Activated CD8-positive, alpha-beta memory T cell treated with anti-CD3 and anti-CD28 coated beads for 24 hours (primary cell): ENCODE measurements at places on chromosomes 4 and X.

- no peak for DNase-seq
Observed at GRCh38 chrX:86171366-86171765, 23.1 kb downstream of the DACH2 start.

- DNase-seq, result no peak
Observed at GRCh38 chr4:94038195-94038594, 169.5 kb upstream of the SMARCAD1 start.

GRCh38 chrX:18377796-18378195 lies 23.3 kb upstream of the SCML2 start:
- peak; percentile 59 for DNase-seq

- no peak for DNase-seq
Observed at GRCh38 chr4:19401301-19402080, 850.2 kb upstream of the SLIT2 start.

- no peak for DNase-seq
Observed at GRCh38 chr4:30837131-30837539, 117.0 kb downstream of the PCDH7 start.

DNA sequence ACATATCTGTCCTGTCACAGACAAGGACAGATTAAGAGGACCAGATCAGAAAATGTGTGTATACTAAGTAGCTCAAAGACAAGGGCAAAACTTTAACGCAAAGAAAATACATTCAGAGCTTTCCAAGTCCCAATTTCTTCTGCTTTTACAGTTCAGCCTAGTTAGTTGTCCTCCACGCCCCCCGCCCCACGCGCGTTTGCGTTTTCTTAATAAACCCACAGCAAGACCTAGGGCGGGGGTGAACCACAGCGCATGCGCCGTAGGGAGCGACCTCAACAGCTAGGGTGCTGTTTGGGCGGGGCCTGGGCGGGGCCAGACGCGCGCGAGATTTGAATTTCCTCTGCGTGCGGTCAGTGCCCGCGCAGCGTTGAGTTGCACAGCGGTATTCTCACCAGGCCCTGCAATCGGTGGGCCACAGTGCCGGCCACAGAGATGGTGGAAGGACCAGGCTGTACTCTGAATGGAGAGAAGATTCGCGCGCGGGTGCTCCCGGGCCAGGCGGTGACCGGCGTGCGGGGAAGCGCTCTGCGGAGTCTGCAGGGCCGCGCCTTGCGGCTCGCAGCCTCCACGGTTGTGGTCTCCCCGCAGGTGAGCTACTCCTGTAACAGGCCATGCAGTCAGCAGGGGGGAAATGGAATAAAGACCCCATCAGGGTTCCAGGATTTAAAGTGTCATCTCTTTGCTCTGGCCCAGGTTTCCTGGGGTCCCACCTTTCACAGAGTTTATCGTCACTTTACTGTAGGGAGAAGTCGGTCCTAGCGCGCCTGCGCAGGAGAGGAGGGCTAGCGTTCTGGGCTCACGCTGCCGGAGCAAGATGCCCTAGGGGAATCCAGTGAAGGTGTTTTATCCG lies at the start of gene NEIL3:
TSS of gene NEIL3 (plus strand) at position 353 of the 850 bp plus-strand sequence. CDS start at position 433, 80 bp downstream.
- DNase-seq, result peak; percentile 99

DNA sequence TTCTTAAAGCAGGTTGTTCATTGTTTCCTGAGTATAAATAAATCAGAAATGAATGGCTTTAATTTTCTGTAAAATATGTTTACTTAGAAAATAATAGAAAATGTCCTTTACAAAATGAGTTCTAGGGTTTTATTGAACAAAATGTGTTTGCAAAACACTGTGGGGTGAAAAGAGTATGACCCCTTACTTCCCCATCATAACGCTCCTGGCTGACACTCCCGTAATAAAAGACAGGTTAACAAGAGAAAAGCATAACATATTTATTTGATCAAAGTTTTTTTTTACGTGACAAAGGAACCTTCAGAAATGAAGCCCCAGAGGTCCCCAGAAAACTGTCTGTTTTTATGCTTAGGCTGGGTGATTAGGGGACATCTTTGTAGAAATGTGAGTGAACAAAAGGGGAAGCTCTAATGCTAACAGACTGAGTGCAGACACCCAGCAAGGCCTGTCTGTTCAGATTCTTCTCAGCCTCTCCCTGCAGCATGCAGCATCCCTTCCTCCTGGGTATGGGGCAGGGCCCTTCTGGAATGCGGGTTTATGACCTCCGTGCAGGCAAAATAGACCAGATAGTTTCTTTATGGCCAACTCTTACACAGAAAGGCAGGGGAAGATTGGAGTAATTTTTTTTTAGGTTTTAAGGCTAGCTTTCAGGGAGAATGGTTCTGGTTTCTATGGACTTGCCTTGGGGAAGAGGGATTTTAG lies 26.1 kb downstream of the ZFP42 start:
- no peak for DNase-seq

GRCh38 chrX:7638078-7638710 lies 204.8 kb upstream of the VCX start:
- no peak for DNase-seq

DNA sequence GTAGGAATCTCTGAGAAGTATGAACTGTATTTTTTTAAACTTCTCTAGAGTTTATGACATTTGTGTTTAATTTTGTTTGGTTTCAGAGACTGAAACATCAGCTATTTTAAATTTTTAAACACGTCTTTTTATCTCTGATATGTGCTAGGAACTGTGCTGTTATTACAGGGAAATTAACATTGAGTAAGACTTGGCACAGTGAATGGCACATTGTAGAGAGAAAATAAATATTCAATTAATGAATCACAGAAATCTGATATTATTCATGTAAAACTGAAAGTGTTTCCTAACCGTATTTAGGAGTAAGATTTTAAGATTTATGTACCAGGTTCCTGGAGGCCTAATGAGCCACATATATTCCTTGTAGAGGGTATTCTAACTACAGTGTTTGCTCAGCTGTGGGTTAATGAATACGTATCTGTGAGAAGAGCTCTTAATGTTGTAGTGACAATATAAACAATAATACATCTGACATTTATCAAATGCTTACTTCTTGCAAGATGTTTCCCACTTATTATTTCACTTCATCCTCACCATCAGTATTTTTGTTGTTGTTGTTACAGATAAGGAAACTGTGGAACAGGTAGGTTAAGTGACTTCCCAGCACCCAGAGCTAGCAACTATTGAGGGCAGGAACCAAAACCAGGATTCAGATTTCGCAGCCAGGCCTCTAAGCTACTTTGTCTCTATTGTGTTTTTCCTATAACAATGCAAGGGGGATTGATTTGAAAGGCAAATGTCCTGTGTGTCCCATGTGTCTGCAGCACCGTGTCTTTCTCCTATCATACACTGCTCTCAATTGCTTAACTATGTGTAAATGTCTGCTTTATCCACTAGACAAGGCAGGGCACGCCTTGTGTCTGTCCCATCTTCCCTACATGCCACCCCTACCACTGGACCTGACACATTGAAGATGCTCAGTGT lies 121.1 kb upstream of the FAM9C start:
- DNase-seq, result no peak

DNA sequence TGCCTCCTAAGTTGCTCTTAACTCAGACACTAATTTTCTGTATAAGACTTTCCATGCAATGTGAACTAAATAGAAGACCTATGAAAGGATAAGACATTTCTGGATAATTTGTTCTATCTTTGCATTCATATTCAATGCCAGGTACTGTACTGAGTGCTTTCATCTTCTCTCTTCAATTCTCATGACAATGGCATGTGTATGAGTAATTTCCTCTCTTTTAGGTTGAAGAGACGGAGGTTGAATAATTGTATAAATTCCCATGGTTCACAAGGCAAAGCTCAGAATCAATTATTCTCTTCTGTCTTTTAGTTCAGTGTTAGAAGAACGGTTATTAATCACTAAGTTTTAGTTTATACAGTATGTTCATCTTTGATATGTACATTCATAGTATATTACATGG lies 29.3 kb upstream of the CFAP299 start:
- no peak for DNase-seq

- no peak for DNase-seq
Observed at GRCh38 chr4:16262188-16262587, 35.9 kb upstream of the TAPT1 start.

GRCh38 chr4:83263106-83263505 lies 21.5 kb downstream of the COQ2 start:
- no peak for DNase-seq

GRCh38 chrX:30577362-30577991 lies at the start of gene TASL:
TSS of gene TASL (minus strand) at chrX:30577766. CDS start at chrX:30560355, 17,411 bp downstream.
- DNase-seq, result peak; percentile 59

DNA sequence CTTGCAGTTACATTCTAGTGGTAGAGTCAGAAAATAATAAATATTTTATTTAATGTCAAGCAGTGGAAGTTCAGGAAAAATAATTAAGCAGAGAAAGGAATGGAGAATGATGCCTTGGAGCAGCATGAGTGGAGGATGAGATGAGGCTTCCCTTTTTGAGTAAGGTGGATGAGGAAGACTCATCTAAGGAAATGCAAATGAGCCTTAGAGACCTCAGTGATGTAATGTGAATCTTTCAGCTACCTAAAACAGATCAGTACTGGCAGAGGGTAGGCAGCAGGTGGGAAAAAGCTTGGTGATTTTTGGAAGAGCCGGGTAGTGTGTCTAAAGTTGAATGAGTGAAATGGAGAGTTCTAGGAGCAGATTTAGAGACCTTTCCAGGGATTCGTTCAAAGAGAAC lies 118.2 kb downstream of the GRID2 start:
- no peak for DNase-seq

DNA sequence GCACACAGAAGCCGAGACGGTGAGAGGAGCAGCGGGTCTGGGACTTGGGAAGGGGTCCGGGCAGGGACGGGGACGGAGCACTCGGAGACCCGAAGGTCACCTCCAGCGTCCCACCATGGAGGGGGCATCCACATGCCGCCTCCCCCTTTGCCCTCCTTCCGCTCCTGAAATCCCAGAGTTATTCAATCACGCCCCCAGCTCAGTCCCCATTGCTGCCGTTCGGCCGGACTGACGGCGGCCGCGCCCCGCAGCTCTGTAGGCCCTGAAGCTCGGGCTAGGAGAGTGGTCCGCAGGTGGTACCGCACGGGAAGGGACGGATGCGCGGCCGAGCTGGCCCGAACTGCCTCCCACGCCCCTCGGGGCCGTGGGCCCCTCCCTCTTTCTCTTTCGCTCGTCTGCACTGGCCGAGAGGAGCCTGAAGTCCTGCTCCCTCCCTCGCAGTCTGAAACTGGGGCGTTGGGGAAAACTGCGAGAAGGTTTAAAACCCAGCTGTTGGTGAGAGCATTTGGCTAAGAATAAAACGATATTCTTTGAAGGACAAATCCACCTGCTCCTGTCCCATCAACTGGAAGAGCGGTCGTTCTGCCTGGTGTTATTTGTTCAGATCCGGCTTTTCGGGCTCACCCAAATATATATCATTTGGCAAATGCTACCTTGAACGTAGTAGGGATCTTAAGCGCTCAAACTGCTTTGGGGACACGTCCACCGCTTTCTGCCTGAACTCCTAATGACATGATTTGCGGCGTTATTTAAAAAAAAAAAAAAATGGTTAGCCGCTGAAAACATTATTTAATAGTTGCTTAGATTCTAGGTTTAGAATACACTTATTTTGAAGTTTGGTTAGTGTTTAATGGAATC lies 719 bp downstream of the USO1 start:
- peak; percentile 77 for DNase-seq

DNA sequence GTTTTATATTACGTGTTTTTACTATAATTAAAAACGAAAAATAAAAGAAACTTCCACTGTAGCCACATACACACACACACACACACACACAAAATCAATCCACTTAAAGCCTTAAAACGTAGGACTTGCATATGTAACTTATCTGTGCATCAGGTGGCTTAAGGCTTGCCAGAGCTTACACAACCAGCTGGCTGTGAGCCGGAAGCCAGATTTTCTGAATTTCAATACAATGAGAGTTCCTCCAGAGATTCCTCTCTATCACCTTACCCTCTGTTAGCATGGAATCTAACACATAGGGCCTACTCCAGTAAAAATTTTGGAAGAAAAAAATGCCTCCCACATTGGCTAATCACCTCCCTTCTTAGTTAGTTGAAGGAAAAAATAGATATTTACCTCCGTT lies 27.9 kb upstream of the SLITRK4 start:
- DNase-seq, result no peak

DNA sequence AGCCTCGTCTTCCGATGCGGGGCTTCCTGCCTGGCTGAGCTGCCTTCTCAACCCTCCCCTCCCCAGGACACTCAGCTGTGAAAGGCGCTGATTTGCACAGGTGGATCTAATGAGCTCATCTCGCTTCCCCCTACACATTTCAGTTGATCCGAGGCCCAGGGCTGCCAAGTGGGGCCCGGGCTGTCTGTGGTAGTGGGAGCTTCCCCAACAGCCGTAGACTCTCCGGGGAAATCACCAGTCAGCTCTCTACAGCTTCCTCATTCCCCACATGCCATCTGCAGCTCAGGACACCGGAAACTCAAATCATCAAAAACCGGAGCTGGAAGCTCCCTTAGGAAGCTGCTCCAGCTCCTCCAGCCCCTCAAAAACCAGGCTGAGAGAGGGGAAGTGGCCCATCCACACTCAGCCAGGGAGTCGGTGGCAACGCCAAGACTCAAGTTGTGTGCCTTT lies 56.2 kb downstream of the SMIM20 start:
- DNase-seq, result no peak

- no peak for DNase-seq
Observed at GRCh38 chrX:13386092-13386491, 66.2 kb upstream of the ATXN3L start.

DNA sequence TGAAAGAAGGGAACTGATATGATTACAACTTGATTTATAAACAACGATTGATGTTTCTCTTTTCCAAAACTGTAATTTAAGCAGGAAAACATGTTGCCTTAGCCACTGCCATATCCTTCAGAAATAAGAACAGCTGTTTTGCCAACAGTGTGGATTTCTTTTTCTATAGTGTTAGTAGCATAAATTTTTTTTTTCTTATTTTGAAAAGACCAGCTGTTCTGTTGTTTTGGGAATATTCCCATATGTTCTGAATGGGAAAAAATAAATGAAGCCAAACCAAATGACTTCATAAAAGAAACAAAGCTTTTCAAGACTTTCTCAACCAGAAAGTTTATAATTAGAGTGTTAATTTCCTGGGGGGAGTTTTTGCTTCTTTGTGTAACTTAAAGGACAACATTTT lies 83.9 kb upstream of the ARHGAP24 start:
- no peak for DNase-seq

DNA sequence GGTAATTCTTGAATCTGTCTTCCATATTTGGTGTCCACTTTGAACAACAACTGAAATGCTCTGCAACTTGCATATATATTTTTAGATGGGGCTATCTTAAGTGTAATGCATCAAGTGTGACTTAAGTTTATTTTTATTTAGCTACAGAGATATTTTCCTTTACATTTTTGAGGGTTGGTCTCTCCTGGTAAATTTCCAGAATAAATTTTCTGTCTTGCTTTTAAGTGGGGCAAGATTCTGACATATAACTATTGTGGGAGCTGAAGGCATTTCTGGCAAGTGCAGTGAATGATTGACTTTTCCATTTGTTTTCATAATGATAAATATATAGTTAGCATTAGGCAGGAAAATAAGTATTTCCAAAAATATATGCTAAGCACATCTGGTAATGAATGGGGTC lies 18.8 kb downstream of the UNC5C start:
- DNase-seq, result no peak

GRCh38 chrX:125826080-125826479 lies 340.0 kb downstream of the DCAF12L2 start:
- no peak for DNase-seq

DNA sequence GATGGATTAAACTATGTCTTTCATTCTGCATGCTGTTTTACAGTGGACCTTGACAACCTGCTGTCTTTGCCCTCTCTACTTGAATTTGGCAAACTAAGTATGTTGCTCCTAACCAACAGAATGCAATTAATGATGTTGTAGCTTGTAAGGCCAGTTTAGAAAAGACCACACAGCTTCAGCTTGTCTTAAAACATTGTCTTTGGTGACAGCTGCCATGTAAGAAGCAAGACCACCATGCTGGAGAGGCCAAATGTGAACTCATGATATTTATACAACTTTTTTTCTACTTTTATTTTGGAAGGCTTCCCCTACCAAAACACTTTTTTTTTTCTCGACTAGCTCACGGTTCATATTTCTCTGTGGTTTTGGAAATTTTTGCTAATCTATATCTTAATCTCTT lies 278.0 kb upstream of the GNPDA2 start:
- DNase-seq, result no peak
